ENCODE measurements at places on chromosomes 1 and 21. TPM values are rescaled to one million over a fixed set of nuclear protein-coding genes. Genes with fewer than 3 reads are reported as not detected.

Gene ATP1A4
- total RNA-seq, result 0.66 TPM

Gene TRABD2B
- 28.0 TPM for total RNA-seq

Gene PRKAA2
- total RNA-seq, result 4.4 TPM

Gene OR2T29
- total RNA-seq, result not detected

DNA sequence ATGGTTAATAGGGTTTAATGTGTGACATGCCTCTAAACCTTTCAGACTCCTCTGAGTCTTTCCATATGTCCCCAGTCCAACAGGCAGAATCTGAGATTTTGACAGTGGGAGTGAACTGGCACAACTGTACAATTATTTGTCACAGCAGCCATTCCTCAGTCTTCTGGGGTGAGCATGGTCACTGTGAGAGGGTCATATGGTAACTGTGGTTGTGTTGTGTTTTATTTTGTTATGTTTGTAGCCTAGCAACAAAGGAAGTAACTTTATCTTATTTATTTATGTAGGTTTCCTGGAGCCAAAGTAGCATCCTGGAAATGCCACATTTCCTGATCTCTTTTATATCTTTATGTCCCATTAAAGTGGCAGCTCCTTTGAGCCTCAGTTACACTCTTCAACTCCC is 1067.9 kb downstream of the TTLL7 start:
- no peak for DNase-seq

DNA sequence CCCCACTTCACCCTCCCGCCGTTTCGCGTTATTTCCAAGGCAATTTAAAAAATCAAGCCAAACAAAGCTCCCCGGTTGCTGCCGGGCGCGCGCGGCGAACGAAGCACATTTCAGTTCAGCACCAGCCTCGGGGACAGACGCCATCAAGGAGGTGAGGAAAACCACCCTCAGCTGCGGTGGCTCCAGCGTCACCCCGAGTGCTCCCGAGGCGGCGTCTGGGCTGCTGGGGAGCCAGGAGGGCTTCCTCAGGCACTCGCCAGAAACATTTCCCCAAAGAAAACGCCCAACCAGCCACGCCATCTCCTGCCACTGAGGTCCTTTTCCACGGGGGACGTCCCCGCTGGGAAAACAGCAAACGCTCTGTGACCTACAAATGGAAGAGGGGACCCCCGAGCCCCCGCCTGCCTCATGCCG is 623 bp downstream of the GNG4 start:
- peak; percentile 91 for DNase-seq

GRCh38 chr1:97778718-97779117 is 142.1 kb downstream of the DPYD start:
- no peak for DNase-seq

Data from endodermal cell (in vitro differentiated cells).